Activated naive CD8-positive, alpha-beta T cell treated with anti-CD3 and anti-CD28 coated beads for 36 hours (primary cell): ENCODE measurements at places on chromosomes 1 and 21. TPM values are rescaled to one million over a fixed set of nuclear protein-coding genes. Genes with fewer than 3 reads are reported as not detected.

DNA sequence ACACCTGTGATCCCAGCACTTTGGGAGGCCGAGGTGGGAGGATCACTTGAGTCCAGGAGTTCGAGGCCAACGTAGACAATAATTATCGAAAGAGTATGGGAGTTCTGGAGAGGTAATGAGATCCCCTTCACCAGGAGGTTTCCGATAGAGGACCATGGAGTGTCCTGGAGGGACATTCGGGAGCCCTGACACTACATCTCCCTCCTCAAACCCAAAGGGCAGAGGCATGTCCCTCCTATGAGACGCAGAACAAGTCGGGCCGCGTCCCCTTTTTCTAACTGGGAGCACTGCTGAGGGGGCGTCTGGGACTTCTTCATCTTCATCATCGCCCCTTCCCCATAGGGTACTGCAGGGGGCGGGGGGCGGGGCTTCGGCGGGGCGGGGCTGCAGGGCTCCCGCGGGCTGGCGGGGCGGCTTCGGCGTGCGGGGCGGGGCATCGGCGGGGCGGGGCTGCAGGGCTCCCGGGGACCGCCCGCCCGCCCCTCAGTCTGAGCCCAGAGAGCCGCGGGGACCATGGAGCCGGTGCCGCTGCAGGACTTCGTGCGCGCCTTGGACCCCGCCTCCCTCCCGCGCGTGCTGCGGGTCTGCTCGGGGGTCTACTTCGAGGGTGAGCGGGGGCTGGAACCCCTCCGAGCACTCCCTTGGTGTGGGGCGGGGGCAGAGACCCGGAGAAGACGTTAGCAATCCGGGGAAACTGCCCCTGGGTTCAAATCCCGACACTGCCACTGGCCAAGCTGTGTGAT, at the start of gene THEMIS2:
Gene THEMIS2, plus strand, starts transcription at position 486 of the 743 bp plus-strand sequence. Its CDS starts 28 bp downstream, at position 514.
- no peaks in the 10 kb centered on the region for H3K27me3 ChIP-seq
- H3K36me3 ChIP-seq = no peaks in the 10 kb centered on the region
- DNase-seq = peak; percentile 83
- peak within 1 kb of the TSS; percentile 84 for H3K4me3 ChIP-seq

The MEGF6 gene
- total RNA-seq = 2.5 TPM

DNA sequence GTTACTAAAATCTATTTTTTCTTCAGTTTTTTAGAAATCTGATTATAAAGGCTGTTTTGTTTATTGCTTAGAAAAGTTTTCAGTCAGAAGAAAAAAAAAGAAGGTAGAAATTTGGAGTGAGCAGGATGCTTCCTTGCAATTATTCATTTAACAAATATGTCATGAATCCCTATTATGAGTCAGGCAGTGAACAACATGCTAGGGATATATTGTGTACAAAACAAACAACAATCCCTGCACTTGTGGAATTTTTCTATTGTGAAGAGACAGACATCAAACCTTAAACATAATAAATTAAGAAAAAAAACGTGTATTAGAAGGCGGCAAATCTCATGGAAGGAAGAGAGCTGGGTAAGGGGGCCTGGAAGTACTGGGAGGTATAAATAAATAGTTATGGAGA, 664.1 kb upstream of the CAMK1G start:
- H3K27ac ChIP-seq = no peak overlapping the region
- H3K27me3 ChIP-seq = no peaks in the 10 kb centered on the region
- H3K4me1 ChIP-seq = no peaks in the 10 kb centered on the region

The MMP23B gene
- 2.3 TPM for total RNA-seq

The SPRR2B gene
- not detected for total RNA-seq

The SMYD3 gene
- 18.4 TPM for total RNA-seq

DNA sequence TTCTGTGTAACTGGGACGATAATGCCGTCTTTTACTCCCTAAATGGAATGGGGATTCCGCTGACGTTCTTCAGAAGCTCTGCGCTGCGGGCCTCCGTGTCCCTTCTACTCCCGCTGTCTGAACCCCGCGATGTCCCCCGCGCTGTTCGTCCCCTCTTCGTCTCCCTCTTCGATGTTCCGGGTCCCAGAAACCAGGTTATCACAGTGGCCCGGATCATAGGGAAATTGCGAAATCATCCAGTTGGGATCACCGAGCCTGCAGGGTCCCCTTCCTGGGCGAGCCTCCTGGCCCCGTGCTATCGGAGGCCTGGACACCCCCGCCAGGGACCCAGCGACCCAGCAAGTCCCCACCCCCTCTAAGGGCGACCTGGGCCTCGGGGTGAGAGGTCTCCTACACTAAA, 154.2 kb downstream of the PPIAL4G start:
- peaks cover 7% of the 10 kb centered on the region for H3K36me3 ChIP-seq
- peaks cover 37% of the 10 kb centered on the region for H3K27me3 ChIP-seq
- H3K27ac ChIP-seq = no peak overlapping the region
- H3K4me3 ChIP-seq = no peak overlapping the region
- peaks cover 5% of the 10 kb centered on the region for H3K4me1 ChIP-seq
- DNase-seq = no peak

- DNase-seq = no peak
- H3K27me3 ChIP-seq = peaks cover 9% of the 10 kb centered on the region
- no peak overlapping the region for H3K27ac ChIP-seq
- H3K4me3 ChIP-seq = no peak overlapping the region
- no peaks in the 10 kb centered on the region for H3K4me1 ChIP-seq
Observed at GRCh38 chr1:18443587-18444520, 36.9 kb upstream of the KLHDC7A start.

DNA sequence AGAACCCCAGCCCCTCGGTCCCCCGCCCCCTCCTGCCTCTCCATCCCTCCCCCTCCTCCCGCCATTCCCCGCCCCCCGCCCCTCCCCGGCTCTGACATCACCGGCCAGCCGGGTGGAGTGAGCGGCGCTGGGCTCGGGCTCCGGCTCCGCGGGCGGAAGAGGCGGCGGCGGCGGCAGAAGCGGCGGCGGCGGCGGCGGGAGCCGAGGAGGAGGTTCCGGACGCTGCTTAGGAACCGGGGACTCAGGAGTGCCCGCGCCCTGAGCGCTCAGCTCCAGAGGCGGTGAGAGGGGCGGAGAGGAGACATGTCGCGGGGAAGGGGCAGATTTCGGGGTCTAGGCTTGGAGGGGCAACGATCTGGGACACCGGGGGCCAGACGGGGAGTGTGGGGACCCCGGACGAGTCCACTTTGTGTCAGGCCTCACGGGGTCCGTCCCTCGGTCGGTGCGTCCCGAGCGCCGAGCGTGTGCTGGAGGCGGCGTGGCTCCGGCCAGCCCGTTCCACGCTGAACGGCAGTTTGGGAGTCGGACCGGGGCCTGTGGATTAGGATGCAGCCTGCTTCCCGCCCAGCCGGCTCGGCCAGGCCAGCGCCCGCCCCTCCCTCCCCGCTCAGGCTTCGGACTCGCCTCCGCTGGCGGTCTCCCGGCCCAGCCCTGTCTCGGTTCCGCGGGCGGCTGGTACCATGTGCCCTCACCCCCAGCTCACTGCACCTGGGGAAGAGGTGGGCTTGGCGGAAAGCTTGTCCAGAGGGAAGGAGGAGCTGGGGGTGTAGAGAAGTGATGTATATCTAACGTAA, at the start of gene PEA15:
Gene PEA15, plus strand, starts transcription at position 143 of the 794 bp plus-strand sequence. CDS start 6,161 bp downstream, outside the sequence.
- peak; percentile 75 for DNase-seq
- H3K4me3 ChIP-seq = peak within 1 kb of the TSS; percentile 87
- no peaks in the 10 kb centered on the region for H3K27me3 ChIP-seq
- peak within 1 kb of the TSS; percentile 83 for H3K27ac ChIP-seq
- peaks cover 43% of the 10 kb centered on the region for H3K4me1 ChIP-seq
- peaks cover 14% of the 10 kb centered on the region for H3K36me3 ChIP-seq

The MSH4 gene
- 0.35 TPM for total RNA-seq

DNA sequence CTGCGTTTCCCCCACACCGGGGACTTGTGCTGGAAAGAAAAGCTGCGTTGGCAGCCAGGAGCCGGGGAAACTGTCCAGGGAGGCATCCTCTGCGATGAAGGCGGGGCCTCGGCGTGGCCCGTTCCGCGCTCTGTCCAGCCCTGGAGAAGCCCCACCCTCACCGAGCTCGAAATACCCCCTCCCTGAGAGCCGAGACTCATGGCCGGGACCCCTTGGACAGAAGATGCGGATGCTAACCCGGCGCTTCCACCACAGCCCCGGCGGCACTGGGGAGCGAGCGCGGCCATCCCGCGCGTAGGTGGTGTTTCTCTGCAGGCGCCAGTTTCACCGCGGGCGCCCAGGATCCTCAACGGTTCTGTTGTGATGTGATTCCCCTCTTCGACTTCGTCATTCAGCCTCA, 31.6 kb downstream of the PDE9A start:
- no peak overlapping the region for H3K4me3 ChIP-seq
- no peaks in the 10 kb centered on the region for H3K27me3 ChIP-seq
- peaks cover 40% of the 10 kb centered on the region for H3K4me1 ChIP-seq

GRCh38 chr1:80384959-80385358, 1378.4 kb upstream of the ADGRL4 start:
- H3K27ac ChIP-seq = no peak overlapping the region
- H3K36me3 ChIP-seq = no peaks in the 10 kb centered on the region
- no peaks in the 10 kb centered on the region for H3K27me3 ChIP-seq
- H3K4me3 ChIP-seq = no peak overlapping the region

The VHLL gene
- not detected for total RNA-seq

DNA sequence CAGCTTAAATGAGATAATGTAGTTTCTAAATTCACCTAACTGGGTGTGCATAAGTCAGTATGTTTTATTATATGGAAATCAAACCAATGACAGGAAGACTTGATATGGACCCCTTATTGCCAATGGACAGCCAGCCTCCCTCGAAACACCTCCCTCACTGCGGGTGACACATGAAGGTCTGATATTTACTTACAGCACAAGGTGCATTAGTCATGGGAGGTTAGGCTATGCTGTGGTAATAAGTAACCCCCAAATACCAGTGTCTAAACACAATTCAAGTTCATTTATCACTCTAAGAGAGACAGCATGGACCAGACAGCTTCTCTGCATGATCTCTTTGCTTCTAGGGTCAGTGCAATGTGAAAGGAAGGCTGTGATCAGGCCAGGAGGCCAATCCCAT, 126.0 kb upstream of the KCNJ6 start:
- H3K36me3 ChIP-seq = no peaks in the 10 kb centered on the region
- no peak overlapping the region for H3K4me3 ChIP-seq
- H3K4me1 ChIP-seq = no peaks in the 10 kb centered on the region
- H3K27ac ChIP-seq = no peak overlapping the region
- no peak for DNase-seq
- H3K27me3 ChIP-seq = peaks cover 31% of the 10 kb centered on the region

- no peak overlapping the region for H3K4me3 ChIP-seq
- H3K36me3 ChIP-seq = peaks cover 9% of the 10 kb centered on the region
- H3K27ac ChIP-seq = no peak overlapping the region
- no peaks in the 10 kb centered on the region for H3K27me3 ChIP-seq
- H3K4me1 ChIP-seq = peaks cover 42% of the 10 kb centered on the region
Observed at GRCh38 chr1:107946794-107947193, 18.2 kb downstream of the VAV3 start.

The CRYAA gene
- not detected for total RNA-seq

GRCh38 chr21:42495765-42496119, 282 bp downstream of the RSPH1 start:
- no peak for DNase-seq
- H3K4me1 ChIP-seq = peaks cover 14% of the 10 kb centered on the region
- H3K27ac ChIP-seq = peak overlapping the region; percentile 68
- H3K27me3 ChIP-seq = no peaks in the 10 kb centered on the region
- no peaks in the 10 kb centered on the region for H3K36me3 ChIP-seq
- peak overlapping the region; percentile 86 for H3K4me3 ChIP-seq

GRCh38 chr1:178564086-178564782, 51.3 kb downstream of the TEX35 start:
- H3K27ac ChIP-seq = no peak overlapping the region
- DNase-seq = no peak
- no peaks in the 10 kb centered on the region for H3K36me3 ChIP-seq
- H3K27me3 ChIP-seq = no peaks in the 10 kb centered on the region

The TSSK3 gene
- 0.60 TPM for total RNA-seq

DNA sequence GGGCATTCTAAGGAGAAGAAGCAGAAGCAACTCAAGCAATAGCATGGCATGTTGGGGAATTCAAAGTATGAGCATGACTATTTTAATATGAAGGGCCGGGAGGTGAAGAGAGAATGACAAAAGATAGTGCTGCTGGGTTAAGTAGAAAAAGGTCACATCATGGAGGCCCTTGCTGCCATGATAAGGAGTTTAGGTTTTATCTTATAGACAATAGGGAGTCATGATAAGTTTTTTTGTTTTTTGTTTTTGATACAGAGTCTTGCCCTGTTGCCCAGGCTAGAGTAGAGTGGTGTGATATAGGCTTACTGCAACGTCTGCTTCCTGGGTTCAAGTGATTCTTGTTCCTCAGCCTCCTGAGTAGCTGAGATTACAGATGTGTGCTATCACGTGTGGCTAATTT, 3.1 kb downstream of the BNIPL start:
- peaks cover 6% of the 10 kb centered on the region for H3K4me1 ChIP-seq
- no peak overlapping the region for H3K27ac ChIP-seq
- no peak for DNase-seq
- H3K27me3 ChIP-seq = no peaks in the 10 kb centered on the region
- no peak overlapping the region for H3K4me3 ChIP-seq

GRCh38 chr1:100861379-100861778, 33.3 kb downstream of the EXTL2 start:
- DNase-seq = no peak
- H3K36me3 ChIP-seq = peaks cover 3% of the 10 kb centered on the region
- H3K4me1 ChIP-seq = no peaks in the 10 kb centered on the region
- no peak overlapping the region for H3K4me3 ChIP-seq
- H3K27me3 ChIP-seq = no peaks in the 10 kb centered on the region

- peaks cover 21% of the 10 kb centered on the region for H3K4me1 ChIP-seq
- no peak for DNase-seq
- H3K36me3 ChIP-seq = peaks cover 6% of the 10 kb centered on the region
- H3K27me3 ChIP-seq = no peaks in the 10 kb centered on the region
- H3K27ac ChIP-seq = peak overlapping the region; percentile 55
- H3K4me3 ChIP-seq = no peak overlapping the region
Observed at GRCh38 chr1:1833456-1833855, 55.2 kb upstream of the NADK start.

GRCh38 chr1:204683284-204684205, 2.0 kb downstream of the LRRN2 start:
- peaks cover 8% of the 10 kb centered on the region for H3K4me1 ChIP-seq
- H3K36me3 ChIP-seq = no peaks in the 10 kb centered on the region
- no peak overlapping the region for H3K4me3 ChIP-seq
- DNase-seq = no peak

DNA sequence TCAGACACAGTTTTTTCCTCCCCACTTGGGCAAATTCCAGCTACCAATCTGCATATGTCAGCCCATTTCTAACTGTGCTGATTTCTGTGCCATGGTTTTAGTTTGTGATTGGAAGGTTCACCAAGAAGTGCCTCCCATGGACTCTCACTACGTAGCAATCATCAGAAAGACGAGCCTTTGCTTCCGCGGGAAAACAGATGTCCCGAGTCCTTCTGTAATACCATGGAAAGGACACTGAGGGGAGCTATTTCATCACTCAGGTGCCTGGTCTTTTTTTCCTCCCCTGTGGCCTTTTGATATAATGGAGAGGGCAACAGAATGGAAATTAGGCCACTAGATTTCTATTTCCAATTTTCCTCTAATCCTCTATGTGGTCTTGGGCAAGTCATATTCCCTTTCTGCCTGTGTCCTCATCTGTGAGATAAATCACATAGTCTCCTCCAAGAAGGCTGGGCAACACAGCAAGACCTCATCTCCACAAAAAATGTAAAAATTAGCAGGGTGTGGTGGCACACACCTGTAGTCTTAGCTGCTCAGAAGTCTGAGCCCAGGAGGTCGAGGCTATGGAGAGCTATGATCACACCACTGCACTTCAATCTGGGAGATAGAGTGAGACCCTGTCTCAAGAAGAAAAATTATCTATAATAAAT, 24.8 kb downstream of the LEMD1 start:
- peaks cover 4% of the 10 kb centered on the region for H3K27me3 ChIP-seq
- peak; percentile 19 for DNase-seq
- no peak overlapping the region for H3K27ac ChIP-seq
- no peak overlapping the region for H3K4me3 ChIP-seq

The FAM163A gene
- not detected for total RNA-seq
